ENCODE measurements at places on chromosomes 2 and 18.
A peak's percentile ranks its signal among the peaks of the same experiment; 100 is the strongest.

GRCh38 chr2:191499874-191500565 lies 177.9 kb upstream of the NABP1 start:
- peak; percentile 67 for DNase-seq

GRCh38 chr2:232542715-232543467 lies 3.4 kb downstream of the CHRNG start:
- no peak for DNase-seq

GRCh38 chr2:23350041-23350791 lies 34.8 kb upstream of the KLHL29 start:
- DNase-seq = no peak

DNA sequence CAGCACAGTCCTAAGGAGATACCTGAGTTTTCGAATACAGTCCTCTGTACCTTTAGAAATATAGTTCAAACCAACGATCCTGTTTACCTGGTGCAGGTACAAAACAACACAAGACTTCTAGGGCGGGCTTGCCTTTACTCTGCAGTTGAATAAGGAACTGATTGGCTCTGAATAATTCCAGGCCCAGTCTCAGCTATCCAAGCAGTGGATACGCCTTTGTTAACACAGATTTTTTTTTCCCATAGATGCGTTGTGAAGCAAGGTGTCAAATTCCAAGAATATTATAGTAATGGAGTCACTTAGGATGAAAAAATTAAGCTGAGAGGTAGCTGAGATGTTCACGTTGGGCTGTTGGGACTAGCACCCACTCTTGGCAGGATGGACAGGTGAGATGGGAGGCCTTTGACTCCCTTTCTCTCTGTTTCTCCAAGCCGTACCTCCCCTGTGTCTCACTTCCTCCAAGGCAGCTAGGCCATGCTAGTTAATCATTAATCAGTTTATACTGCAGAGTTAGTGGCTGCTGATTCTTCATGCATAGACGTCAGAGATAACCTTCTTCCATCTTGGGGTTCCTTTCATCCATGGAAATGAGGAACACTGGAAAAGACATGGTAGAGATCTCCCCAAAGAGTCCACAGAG lies 380.8 kb upstream of the ACVR2A start:
- no peak for DNase-seq

GRCh38 chr2:152183401-152184073 lies 8.0 kb upstream of the STAM2 start:
- no peak for DNase-seq

GRCh38 chr18:39350945-39351344 lies 1785.3 kb upstream of the CELF4 start:
- DNase-seq = no peak

- DNase-seq = no peak
These were observed 136.6 kb upstream of the EPC2 start for GRCh38 chr2:148507970-148508369.

DNA sequence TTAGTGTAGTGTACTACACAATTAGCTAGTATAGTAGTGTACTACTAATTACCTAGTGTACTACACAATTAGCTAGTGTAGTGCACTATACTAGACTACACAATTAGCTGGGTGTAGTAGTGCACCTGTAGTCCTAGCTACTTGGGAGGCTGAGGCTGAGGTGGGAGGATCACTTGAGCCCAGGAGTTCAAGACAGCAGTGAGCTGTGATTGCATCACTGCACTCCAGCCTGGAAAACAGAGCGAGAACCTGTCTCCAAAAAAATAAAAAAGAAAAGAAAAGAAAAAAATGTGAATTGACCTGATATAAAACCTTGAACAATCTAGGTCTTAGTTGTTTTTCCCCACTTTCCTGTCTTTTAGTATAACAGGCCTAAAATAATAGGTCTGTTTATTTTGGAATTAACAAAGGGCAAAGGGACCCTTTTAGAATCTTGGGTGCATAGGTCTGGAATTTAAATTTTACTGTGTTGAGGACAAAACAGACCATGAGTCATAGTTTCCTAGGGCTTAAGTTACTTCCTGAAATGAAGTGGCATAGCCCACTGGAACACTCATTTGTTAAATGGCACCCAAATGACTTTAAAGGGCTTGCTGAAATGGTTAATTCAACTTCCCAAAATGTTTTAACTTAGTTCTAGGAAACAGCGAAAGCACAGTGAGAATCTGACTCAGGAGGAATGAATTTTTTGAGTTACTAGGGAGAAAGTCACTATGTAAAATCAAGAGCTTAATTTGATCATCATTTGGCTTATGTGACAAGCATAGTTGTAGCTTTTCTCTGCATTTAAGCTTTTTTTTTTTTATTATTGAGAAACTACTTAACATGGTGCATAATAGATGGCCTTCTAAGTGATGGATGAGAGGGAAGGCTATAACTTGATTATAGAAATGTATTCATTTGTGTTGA lies 50.7 kb upstream of the ARL5A start:
- no peak for DNase-seq
